ENCODE measurements at places on chromosomes 7 and 10.

DNA sequence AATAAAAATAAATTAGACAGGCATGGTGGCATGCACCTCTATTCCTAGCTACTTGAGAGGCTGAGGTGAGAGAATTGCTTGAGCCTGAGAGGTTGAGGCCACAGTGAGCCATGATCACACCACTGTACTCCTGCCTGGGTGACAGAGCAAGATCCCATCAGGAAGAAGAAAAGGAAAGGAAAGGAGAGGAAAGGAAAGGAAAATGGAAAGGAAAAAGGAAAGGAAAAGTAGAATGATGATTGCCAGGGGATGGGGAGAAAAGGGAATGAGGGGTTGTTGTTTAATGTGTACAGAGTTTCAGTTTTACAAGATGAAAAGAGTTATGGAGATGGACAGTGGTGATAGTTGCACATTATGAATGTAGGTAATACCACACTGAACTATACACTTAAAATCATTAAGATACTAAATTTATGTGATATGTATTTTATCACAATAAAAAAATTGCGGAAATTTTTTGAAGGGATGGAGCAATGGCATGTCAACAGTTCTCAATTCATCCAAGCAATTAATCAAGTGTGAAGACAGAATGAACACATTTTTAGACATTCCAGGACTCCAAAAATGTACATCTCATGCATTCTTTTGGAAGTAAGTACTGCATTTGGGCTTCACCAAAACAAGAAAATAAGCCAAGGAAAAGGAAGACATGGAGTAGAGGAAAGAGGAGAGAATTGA is 44.3 kb downstream of the IL6 start:
- no peak for DNase-seq

- no peak for DNase-seq
Observed at GRCh38 chr10:51808187-51808586, 108.8 kb upstream of the CSTF2T start.

GRCh38 chr7:37332243-37333016 is 116.2 kb downstream of the ELMO1 start:
- DNase-seq = no peak

DNA sequence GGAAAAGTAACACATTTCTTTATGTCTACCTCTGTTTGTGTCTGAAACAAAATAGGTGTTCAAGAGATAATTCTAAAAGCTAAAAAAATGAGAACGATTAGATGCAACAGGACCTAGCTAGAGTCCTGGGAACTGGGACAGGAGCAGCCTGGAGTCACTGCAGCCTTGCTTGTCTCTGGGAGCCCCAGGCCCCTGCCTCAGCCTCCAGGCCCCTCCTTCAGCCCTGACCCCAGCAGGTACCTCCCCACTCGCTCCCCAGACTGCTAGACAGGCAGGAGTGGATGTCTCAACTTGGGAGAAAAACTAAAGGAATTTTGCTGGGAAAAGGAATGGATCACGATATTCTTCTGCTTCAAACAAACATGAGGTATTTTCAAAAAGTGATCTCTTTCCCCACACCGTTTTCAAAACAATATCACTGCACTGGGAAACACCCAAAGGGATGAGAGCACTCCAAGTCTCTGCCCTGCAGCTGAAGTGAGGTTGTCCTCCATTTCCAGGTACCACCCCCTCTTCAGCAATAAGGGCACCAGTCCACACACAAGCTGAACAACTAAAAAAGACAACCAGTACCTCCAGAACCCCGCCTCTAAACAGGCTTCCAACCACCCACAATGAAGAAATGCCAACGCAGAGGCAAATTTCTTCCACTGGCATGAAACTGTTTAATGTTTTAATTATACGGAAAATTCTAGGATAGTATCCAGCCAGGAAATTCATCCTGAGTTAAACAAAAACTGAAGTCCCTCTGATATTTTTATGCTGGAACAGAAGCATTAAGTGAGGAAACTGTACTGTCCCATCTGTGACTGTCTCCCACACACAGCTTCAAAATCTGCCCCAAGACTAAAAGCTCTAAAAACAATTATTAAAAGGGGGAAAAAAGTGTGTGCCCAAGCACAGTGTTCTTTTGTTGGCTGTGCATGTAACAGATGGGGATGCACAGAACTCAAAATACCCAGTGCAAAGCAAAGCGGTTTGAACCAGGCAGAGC is 47.2 kb downstream of the XPNPEP1 start:
- no peak for DNase-seq

DNA sequence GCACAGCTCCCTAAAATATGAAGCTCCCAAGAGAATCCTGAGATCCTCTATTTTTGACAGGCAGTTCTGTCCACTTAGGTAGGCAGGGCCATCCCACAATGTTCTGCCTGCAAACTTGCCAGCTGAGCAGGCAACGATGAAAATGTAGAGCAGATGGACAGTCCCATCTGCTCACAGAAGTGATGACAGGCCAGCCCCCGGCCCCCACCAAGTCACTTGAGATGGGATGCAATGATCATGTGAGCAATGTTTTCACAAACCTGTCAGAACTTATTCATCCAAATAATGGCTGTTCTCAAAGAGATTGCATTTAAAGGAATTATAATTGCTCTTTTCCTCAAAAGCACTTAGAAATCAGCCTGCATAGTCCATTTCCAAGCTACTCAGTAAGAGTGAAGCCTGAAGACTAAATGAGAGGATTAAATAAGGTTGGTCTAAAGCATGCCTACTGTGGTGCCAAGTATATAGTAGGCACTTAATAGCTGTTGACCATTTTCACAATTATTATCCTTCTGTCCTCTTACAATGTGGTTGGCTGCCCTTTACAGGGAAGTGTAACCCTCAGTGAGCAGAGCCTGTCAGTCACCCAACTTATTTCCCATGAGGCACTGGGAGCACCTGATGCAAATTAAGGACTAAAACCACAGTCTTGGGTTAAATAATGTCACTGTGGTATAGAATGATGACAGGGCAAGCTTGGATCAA is 301.2 kb downstream of the FGFR2 start:
- no peak for DNase-seq

- no peak for DNase-seq
Observed at GRCh38 chr7:71679480-71679879, 547.5 kb downstream of the GALNT17 start.

GRCh38 chr7:78194611-78195010 is 396.0 kb downstream of the PHTF2 start:
- no peak for DNase-seq

GRCh38 chr7:145212050-145212449 is 376.2 kb upstream of the TPK1 start:
- DNase-seq = no peak

GRCh38 chr7:22447008-22447407 is 53.0 kb downstream of the STEAP1B start:
- DNase-seq = no peak

GRCh38 chr7:108001764-108002725 is 916 bp downstream of the LAMB1 start:
- no peak for DNase-seq

- no peak for DNase-seq
Observed at GRCh38 chr7:28706584-28706983, 251.5 kb downstream of the TRIL start.

GRCh38 chr10:128507066-128507465 is 380.8 kb upstream of the MKI67 start:
- DNase-seq = no peak

DNA sequence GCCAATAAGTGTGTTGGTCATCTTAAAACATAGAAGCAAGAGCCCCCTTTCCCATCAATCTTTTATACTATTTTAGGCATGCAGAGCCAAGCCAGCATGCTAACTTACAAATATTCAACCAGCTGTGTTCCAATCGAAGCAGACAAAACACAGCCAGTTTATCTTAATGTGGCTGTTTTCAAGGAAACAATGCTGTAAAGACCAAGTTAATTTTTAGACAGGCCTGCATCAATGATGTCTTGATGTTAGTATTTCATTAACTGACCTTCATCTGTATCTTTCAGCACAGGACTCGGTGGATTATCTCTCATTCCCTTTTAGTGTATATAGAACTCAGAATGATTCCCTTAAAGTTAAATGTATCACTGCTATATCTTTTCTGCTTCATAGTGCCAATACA is 262.0 kb upstream of the ZWINT start:
- DNase-seq = no peak

DNA sequence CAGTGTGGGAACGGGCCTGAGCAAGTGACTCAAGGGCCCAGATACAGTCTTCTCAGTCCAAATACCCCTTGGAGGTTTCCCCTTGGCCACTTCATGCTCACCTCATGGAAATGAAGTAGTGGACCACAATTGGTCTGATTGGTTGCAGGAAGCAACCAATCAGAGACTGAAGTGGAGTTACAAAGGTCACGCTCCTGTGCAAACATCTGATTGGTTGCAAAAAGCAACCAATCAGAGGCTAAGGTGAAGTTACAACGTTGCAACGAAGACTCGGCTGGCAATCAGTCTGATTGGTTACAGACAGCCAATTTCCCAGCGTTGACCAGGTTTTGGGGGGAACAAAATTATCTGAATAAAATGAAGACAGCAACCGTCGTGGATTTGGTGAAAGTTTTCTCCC is 72.5 kb downstream of the CDHR3 start:
- no peak for DNase-seq

DNA sequence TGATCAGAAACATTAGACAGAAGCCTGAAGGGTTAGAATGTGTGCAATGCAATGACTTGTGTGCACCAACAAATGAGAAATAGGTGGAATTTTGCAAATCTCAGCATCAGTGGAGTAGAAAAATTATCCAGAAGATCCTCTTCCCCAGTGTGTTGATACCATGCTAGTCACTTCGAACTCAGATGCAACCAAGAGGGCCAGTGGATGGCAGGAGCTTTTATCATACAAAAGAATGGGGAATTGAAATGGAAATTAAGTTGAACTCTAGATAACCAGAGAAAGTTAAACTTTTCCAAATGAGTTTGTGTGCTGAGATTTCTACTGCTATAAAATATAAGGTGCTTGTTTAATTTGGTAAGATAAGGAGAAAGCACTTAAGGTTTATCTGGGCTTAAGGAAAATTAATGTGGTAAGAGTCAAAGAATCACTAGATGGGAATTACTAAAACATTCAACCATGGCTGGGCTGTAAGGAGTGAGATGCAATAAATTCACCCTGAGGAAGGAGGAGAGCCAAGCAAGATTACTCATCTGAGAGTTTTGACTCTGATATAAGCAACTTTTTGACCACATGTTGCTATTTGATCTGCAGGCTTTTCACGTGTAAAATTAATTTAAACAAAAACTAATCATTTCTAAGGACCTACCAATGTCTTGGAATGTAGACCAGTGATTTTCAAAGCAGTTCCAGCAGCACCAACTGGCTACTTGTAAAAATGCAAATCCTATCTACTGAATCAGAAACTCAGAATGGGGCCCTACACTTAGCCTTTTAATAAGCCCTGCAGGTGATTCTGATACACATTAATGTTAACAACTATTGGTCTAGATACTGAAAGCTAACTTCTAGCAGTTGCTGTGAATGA is 113.2 kb downstream of the CDC14C start:
- DNase-seq = no peak

- DNase-seq = no peak
Observed at GRCh38 chr10:116170815-116171250, 102.2 kb downstream of the GFRA1 start.

DNA sequence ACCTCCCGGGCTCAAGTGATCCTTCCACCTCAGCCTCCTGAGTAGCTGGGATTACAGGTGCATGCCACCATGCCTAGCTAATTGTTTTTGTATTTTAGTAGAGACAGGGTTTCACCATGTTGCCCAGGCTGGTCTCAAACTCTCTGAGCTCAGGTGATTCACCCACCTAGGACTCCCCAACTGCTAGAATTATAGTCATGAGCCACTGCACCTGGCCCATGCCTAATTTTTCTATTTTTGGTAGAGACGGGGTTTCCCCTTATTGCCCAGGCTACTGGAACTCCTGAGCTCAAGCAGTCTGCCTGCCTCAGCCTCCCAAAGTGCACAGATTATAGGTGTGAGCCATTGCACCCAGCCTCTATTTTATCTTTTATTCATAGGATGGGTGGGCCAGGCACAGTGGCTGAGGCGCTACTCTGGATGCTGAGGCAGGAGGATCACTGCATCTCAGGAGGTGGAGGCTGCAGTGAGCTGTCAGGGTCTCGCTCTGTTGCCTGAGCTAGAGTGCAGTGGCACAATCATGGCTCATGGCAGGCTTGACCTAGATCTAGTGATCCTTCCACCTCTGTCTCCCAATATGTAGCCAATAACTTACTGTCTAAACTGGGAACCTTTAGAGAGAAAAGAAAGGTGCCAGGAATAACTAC is 31.3 kb upstream of the STOX1 start:
- no peak for DNase-seq

- DNase-seq = no peak
Observed at GRCh38 chr10:45371560-45371959, 2.5 kb upstream of the ALOX5 start.

DNA sequence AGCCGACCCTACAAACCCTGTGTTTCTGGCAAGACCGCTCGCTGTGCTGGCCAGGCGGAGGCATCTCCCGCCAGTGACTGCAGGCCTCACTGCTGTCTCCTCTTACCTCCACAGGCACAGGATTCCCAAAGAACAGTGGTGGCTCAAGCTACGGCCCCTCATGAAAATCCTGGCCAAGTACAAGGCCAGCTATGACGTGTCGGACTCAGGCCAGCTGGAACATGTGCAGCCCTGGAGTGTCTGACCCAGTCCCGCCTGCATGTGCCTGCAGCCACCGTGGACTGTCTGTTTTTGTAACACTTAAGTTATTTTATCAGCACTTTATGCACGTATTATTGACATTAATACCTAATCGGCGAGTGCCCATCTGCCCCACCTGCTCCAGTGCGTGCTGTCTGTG is 36.2 kb downstream of the PITRM1 start:
- DNase-seq = no peak
